Tibial nerve (tissue), 4 donors: ENCODE measurements at places on chromosomes 11 and 22.

- H3K36me3 ChIP-seq, result no peaks in the 10 kb centered on the region
- no peaks in the 10 kb centered on the region for H3K4me1 ChIP-seq
- peak; percentile 29 for DNase-seq
- H3K27me3 ChIP-seq, result peaks cover 74% of the 10 kb centered on the region
These were observed 449.9 kb downstream of the OPCML start for GRCh38 chr11:133082453-133082781.

DNA sequence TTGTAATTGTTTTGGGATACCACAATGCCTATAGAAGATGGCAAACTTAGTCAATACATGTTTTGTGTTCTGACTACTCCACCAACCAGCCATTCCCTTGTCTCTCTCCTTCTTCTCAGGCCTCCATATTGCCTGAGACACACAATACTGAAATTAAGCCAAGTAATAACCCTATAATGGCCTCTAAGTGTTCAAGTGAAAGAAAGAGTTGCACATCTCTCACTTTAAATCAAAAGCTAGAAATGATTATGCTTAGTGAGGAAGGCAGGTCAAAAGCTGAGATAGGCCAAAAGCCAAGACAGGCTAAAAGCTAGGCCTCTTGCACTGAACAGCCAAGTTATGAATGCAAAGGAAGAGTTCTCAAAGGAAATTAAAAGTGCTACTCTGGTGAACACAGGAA, 318.7 kb downstream of the TTC28 start:
- H3K4me1 ChIP-seq, result no peaks in the 10 kb centered on the region
- H3K27ac ChIP-seq, result no peak overlapping the region
- H3K4me3 ChIP-seq, result no peak overlapping the region
- no peaks in the 10 kb centered on the region for H3K27me3 ChIP-seq
- no peaks in the 10 kb centered on the region for H3K36me3 ChIP-seq

GRCh38 chr11:126537492-126537891, 182.0 kb downstream of the ST3GAL4 start:
- no peak overlapping the region for H3K4me3 ChIP-seq
- no peak overlapping the region for H3K27ac ChIP-seq
- no peak for DNase-seq
- no peaks in the 10 kb centered on the region for H3K4me1 ChIP-seq

GRCh38 chr22:27867085-27867952, 51.7 kb downstream of the PITPNB start:
- no peak overlapping the region for H3K4me3 ChIP-seq
- peaks cover 64% of the 10 kb centered on the region for H3K4me1 ChIP-seq
- H3K36me3 ChIP-seq, result no peaks in the 10 kb centered on the region
- no peak for DNase-seq

- no peak for DNase-seq
- H3K4me1 ChIP-seq, result no peaks in the 10 kb centered on the region
These were observed 9.1 kb downstream of the GUCY1A2 start for GRCh38 chr11:107009190-107009589.

DNA sequence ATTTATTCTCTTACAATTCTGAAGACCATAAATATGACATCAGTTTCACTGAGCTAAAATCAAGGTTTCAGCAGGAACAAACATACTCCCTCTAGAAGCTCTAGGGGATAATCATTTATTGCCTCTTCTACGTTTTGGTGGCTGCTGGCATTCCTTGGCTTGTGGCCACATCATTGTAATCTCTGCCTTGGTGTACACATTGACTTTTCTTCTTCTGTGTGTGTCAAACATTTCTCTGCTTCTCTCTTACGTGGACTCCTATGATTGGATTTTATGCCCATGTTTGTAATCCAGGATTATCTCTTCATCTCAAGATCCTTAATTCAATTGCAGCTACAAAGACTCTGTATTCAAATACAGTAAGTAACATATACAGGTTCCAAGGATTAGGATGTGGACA, 30.4 kb upstream of the MMP20 start:
- no peak overlapping the region for H3K4me3 ChIP-seq
- peaks cover 2% of the 10 kb centered on the region for H3K27me3 ChIP-seq
- H3K36me3 ChIP-seq, result no peaks in the 10 kb centered on the region
- no peak for DNase-seq

DNA sequence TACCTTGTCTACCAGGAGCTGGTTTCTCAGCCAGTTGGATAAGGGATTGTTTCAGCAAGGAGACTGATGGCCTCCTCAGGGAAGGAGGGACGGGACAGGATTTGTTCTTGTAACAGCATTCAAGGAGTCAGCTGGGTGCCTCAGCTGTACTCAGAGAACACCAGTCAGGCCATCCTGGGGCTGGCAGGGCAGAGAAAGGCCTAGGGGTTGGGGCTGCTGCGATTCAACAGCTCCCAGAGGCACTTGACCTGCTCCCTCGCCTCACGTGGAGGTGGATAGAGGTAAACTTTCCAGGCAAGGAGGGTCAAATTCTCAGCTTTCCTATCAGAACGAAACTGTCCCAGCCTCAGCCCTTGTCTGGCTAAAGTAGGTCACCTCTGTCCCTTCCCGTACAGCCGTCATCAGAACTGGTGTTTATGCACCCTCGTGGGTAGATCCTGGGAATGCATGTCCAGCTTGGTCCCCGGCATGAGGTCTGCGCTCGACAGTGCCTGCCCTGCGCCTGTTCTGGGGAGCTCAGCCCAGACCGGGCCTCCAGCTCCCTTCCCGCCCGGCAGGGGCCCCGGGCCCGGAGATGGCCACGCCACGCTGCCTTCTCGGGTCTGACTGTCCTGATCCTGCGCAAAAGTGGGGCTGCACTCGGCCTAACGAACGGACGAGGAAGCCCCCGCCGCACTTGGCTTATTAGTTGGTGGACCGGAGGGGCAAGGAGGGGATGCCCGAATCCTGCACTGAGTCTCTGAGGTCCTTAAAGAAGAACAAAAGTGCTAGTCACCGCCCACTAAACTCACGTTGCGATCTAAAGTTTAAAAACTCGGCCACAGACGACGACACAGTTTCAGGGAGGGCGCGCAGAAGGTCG, 762 bp upstream of the CCDC134 start:
- DNase-seq, result peak; percentile 18
- H3K4me3 ChIP-seq, result peak overlapping the region; percentile 64
- H3K27me3 ChIP-seq, result no peaks in the 10 kb centered on the region
- no peaks in the 10 kb centered on the region for H3K4me1 ChIP-seq
- no peaks in the 10 kb centered on the region for H3K36me3 ChIP-seq

GRCh38 chr11:91258876-91259275, 965.7 kb upstream of the FAT3 start:
- no peaks in the 10 kb centered on the region for H3K27me3 ChIP-seq
- no peaks in the 10 kb centered on the region for H3K36me3 ChIP-seq
- no peak overlapping the region for H3K27ac ChIP-seq
- H3K4me3 ChIP-seq, result no peak overlapping the region
- DNase-seq, result no peak

DNA sequence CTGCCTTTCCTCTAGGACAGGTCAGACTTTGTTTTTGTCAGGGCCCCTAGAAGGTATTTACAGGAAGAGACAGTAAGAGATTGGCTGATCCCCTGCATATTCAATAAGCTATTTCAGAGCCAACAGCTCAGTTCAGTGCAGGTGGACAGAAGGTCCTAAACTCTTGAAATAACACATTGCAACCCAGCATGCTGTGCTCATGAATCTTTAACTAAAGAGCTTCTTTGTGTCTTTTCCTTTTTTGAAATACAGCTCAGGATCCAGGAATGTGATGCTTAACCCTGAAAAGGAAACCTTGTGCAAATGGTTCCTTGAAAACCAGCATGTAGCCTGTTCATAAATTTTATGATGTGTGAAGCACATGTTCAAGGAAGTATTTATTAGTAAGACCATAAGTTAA, 43.9 kb downstream of the BBOX1 start:
- no peak for DNase-seq
- no peak overlapping the region for H3K4me3 ChIP-seq
- H3K4me1 ChIP-seq, result no peaks in the 10 kb centered on the region
- H3K27ac ChIP-seq, result no peak overlapping the region
- no peaks in the 10 kb centered on the region for H3K36me3 ChIP-seq

GRCh38 chr22:42366806-42367581, 65.2 kb downstream of the NFAM1 start:
- H3K36me3 ChIP-seq, result no peaks in the 10 kb centered on the region
- H3K27ac ChIP-seq, result peak overlapping the region; percentile 2
- H3K4me3 ChIP-seq, result no peak overlapping the region
- H3K4me1 ChIP-seq, result peaks cover 27% of the 10 kb centered on the region
- no peaks in the 10 kb centered on the region for H3K27me3 ChIP-seq

DNA sequence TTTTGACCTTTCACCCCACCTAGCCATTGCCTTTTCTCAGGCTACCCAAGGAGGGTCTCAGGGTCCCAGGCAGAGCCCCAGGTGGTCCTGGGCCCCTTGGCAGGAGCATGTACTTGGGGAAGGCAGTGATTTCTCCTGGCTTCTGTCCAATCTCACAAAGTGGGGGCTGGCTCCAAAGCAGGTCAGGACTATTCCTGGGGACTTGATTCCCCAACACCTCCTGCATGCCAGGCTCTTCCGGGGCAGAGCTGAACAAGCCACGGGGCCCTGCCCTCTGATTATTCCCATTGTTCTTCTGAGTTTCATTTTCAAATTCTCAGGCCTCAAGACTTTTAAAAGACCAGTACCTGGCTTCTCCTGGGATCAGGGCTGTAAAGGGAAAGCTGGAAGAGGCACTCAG, 1.5 kb upstream of the TCF20 start:
- no peak overlapping the region for H3K4me3 ChIP-seq
- no peaks in the 10 kb centered on the region for H3K36me3 ChIP-seq
- no peaks in the 10 kb centered on the region for H3K27me3 ChIP-seq
- peaks cover 9% of the 10 kb centered on the region for H3K4me1 ChIP-seq
- H3K27ac ChIP-seq, result no peak overlapping the region
- DNase-seq, result no peak

- no peaks in the 10 kb centered on the region for H3K4me1 ChIP-seq
- no peaks in the 10 kb centered on the region for H3K27me3 ChIP-seq
- H3K4me3 ChIP-seq, result no peak overlapping the region
- DNase-seq, result no peak
- H3K27ac ChIP-seq, result no peak overlapping the region
These were observed 288.4 kb upstream of the CCDC90B start for GRCh38 chr11:83574519-83574918.

DNA sequence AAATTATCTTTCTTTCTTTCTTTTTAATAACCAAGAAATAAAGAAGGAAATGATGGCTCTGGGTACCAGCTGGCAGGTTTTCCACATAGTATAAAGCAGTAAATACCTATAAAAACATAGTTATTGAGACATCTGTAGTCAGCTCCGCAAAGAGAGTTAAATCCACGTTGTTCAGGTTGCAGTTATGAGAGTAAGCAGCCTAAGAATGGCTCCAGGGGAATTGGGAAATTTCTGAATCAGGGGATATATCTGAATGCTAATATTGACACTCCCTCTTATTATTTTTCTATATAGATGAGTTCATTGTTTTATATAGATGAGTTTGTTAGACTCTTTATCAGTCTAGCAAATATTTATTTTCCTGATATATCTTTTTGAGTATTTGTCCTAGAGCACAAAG, 322.0 kb upstream of the LRRC4C start:
- DNase-seq, result no peak
- H3K4me3 ChIP-seq, result no peak overlapping the region
- H3K27ac ChIP-seq, result no peak overlapping the region
- H3K27me3 ChIP-seq, result no peaks in the 10 kb centered on the region
- no peaks in the 10 kb centered on the region for H3K4me1 ChIP-seq
- no peaks in the 10 kb centered on the region for H3K36me3 ChIP-seq

- no peaks in the 10 kb centered on the region for H3K27me3 ChIP-seq
- no peak overlapping the region for H3K27ac ChIP-seq
- no peak for DNase-seq
- H3K4me1 ChIP-seq, result peaks cover 44% of the 10 kb centered on the region
- H3K36me3 ChIP-seq, result no peaks in the 10 kb centered on the region
These were observed 78.3 kb upstream of the MYO18B start for GRCh38 chr22:25663654-25664053.

DNA sequence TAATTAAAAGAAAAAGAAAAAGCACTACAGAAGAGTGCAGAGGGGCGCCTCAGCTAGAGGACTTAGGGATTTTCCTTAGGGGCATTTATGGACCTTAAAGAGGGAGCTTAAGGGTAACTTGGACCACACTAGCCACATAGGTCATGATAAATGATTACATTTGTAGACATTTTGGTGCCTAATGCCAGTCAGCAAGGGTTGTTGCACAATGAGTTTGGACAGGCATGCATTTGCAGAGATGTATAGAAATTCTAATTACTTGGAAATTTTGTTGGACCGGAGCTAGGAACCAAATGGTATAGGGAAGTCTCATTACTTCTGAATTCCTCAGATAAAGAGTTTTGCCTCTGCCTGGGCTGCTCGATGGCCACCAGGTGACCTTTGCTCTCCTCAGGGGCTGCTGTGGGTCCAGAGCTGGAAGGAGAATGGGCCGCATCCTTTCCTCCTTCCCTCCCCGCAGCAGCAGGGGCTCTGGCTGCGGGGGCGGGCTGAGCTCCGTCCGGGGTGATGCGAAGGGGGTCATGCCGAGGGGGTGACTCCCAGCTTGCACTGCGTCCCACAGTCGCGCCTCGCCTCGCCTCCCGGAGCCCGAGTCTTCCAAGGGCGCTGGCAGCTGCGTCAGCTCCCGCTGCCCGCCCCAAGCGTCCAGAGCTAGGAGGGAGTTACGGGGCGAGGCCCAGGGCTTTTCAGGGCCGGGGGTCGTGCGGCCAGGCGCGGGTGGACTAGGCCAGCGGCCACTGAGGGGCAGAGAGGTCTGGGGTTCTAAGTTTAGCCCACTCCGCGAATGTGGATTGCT, 20.3 kb upstream of the MALAT1 start:
- peak overlapping the region; percentile 90 for H3K4me3 ChIP-seq
- H3K27ac ChIP-seq, result peak overlapping the region; percentile 95
- no peak for DNase-seq
- no peaks in the 10 kb centered on the region for H3K4me1 ChIP-seq
- H3K27me3 ChIP-seq, result no peaks in the 10 kb centered on the region

GRCh38 chr11:62333768-62334167, 3.5 kb upstream of the ASRGL1 start:
- no peaks in the 10 kb centered on the region for H3K36me3 ChIP-seq
- no peak overlapping the region for H3K4me3 ChIP-seq
- DNase-seq, result no peak
- no peaks in the 10 kb centered on the region for H3K4me1 ChIP-seq

DNA sequence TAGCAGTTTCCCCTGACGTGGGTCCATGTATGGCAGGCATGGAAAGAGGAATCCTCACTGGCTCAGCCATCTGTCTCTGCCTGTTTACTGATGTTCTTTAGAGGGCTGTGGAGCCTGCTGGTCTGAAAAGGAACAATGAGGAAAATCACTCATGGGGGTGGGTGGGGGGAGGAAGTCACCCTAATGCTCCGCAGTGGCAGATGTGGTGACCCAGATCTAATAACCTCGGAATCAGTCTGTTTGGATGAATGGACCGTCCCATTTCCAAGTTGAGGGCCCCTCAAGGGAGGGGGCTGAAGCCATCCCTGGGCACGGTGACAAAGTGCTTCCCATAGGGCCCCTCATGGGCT, 4.4 kb downstream of the BCR start:
- peaks cover 80% of the 10 kb centered on the region for H3K4me1 ChIP-seq
- H3K27ac ChIP-seq, result peak overlapping the region; percentile 91
- no peak for DNase-seq
- H3K36me3 ChIP-seq, result no peaks in the 10 kb centered on the region
- H3K4me3 ChIP-seq, result peak overlapping the region; percentile 84
- H3K27me3 ChIP-seq, result no peaks in the 10 kb centered on the region

GRCh38 chr11:32374261-32374711, 61.1 kb downstream of the WT1 start:
- no peaks in the 10 kb centered on the region for H3K36me3 ChIP-seq
- H3K4me1 ChIP-seq, result no peaks in the 10 kb centered on the region
- H3K27me3 ChIP-seq, result no peaks in the 10 kb centered on the region
- DNase-seq, result no peak
- H3K4me3 ChIP-seq, result no peak overlapping the region
